ENCODE measurements at places on chromosomes 1 and 21.

- DNase-seq, result no peak
Observed at GRCh38 chr1:178189814-178190213, 95.9 kb downstream of the RASAL2 start.

GRCh38 chr1:182806015-182806678, 16.6 kb downstream of the NPL start:
- DNase-seq, result no peak

DNA sequence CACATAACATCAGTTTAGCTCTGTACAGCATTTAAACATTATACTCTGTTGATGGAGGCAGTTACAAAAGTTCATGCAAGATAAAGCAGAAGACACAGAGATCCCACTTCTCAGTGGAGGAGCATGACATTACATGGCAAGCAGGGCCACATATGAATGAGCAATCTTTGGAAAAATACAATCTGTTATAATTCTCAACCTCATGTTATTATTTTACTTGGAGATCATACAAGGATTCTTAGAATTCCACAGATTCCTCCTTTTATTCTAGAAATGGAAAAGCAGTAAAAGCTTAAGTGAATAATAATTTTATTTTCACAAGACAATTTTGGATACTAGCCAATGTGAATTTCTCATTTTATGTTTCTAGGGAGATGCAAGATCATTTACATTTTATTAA, 66.6 kb downstream of the IFI44 start:
- DNase-seq, result peak; percentile 73

DNA sequence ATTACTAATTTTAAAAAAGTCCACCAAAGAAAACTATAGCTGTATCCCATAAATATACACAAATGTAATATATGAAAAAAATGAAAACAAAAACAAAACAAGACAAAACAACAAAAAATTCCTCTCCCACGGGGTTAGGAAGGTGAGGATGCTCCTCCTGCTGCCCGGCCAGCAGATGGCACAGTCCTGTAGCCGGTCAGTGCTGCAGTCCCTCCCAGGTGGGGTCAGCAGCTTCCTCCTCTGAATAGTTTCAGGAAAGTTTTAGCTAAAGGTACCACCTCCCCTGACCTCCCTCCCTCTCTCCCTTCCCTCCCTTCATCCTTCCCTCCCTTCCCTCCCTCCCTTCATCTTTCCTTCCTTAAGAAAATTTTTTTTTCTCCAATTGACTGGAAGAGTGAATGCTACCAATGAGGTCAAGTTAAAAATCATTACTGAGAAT, 67.8 kb upstream of the BCL10 start:
- no peak for DNase-seq

GRCh38 chr21:26112975-26113374, 57.6 kb downstream of the APP start:
- no peak for DNase-seq

DNA sequence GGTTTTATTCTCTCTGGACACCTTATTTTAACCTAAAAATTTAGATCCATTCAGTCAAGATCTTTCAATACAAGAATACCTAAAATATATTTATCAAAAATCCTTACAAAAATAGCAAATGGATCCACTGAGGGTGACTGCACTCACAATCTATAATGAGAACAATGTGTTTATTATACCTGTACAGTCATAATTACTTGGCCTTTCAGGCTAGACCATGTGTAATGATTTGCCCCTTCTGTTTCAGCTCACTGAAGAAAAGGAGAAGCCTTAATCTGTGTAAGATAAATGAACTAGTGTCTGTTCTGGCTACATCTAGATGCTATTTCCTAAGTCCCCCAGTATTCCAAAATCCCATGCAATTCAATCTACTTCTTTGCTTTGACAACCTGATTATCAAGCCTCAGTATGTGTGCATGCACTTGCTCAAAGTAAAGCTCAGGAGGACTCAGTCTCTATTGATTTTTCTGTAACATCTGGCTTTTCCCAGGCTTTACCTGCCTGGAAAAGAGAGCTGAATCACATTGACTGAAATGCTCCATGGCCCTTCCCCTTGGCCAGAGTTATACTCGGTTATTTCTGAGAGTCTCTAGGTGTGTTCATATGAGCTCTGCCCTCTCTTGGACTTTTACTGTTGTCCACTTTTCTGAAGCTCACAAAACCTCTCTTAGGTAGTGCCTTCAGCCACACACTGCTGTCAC, 27.6 kb downstream of the CRP start:
- no peak for DNase-seq

GRCh38 chr1:19061343-19061742, 104.9 kb upstream of the IFFO2 start:
- no peak for DNase-seq

DNA sequence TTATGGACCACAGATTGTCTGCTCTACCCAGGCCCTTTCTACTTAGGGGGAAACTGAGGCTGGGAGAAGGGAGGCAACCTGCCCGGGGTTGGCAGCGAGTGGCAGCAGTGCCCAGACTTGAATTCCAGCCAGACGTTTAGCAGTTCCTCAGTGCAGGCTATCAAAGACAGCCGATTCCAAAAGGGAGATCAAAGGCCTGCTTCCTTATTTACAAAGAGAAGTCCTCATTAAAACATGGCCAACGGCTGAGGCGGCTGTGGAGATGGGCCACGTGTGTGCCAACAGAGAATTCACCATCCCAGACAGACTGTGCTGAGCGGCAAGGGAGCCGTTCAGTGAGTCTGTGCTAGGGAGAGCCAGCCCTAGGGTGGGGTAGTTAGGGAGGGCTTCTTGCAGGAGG, 27.7 kb downstream of the C1QB start:
- DNase-seq, result no peak

DNA sequence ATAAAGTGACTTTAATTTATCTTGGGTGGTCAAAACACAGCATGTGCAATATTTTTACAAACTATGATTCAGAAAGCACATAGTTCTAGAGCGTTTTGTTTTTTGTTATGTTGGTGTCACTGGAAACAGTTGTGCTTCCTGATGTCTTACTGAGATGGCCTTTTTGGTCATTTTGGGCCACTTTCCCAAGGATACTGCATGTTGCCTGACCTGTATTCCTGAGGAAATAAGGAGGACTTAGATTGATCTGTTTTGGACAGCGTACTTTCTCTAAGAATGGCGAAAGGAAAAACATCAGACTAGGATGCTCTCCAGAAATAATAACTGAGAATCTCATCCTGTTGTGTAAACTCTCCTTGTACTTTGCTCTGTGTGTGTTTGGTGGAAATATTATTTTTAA, 451.2 kb downstream of the USP25 start:
- DNase-seq, result no peak

DNA sequence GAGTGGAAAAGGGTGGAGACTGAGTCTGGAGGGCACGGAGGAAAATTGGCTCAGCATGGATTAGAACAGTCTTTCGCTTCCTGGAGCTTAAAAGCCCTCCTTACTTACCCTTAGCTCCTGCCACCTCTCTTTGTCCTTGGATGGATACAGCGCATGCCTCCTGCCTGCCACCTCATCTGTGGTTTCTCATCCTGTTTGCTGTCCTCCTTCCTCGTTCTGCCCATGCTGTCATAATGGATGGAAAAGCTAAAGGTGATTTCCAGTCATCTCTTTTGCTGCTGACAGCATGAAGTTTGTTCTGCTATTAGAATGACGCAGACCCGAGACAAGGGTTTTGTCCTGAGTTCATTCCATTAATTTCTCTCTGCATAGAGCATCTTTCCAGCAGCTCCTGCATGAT, 425.9 kb downstream of the KIF26B start:
- DNase-seq, result no peak

DNA sequence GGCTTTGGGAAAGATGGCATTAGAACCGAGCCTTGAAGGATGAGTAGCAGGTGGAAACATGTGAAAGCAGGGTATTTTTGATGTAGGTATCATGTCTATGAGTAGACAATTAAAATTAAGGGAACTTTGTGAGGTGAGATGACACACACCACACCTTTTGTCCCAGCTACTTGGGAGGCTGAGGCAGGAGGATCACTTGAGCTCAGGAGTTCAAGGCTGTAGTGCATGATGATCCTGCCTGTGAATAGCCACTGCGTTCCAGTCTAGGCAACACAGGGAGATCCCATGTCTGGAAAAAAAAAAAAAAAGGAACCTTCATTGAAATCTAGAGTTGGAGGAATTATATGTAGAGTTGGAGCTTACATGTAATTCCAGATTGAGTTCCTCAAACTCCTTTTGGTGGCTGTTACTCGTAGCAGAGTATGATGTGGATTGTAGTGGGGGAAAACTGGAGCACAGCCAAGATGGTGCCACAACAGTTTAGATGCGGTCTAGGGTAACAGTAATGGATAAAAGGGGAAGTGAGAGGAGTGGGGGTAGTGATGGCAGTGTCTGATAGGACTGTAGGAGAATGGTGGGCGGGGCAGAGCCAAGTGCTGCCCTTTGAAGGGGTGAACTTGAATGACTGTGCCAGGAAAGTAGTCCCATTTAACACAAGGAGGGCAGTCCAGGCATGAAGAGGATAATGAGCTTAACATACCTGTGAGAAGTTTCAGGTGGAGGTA, 17.4 kb downstream of the AK4 start:
- DNase-seq, result no peak

DNA sequence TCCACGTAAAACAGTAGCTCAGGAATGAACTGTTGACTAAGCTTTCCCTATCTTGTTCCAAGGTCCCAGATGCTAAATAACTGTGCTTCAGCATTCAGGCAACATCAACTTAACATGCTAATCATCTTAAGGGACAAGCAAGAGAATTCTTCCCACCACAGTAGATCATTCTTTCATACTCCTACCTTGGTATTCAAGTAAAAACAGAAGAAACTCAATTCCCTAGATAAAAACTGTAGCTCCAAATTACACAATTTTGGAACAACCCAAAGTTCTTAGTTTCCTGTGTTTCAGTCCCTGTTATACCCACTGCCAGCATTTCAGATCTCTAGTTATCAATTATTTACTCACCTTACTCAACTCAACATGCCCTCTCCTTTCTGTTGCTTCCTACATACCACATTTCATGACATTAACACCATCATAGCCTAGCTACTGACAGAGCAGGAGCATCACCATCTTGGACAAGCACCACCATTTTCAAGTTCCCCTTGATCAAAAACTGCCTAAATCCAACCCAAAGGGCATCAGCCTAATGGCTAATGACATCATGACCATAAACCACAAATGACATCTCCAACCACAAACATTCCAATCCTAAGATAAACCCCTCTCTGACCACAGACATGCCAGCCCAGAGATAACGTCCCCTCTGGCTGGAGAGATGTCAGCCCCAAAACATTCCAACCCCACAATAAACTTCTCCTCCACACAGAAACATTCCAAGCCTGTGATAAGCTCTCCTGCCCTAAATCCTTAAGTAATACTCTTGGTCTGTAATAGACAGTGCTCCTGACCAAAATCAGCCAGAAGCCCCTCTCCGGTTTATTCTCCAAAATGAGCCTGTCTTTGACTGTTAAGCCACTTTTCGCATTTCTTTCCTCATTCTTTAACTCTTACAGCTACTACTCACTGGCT, 191.2 kb downstream of the RERE start:
- DNase-seq, result peak; percentile 94

Measured in HS-27A (cell line).